ENCODE measurements at places on chromosomes 12 and 14.

DNA sequence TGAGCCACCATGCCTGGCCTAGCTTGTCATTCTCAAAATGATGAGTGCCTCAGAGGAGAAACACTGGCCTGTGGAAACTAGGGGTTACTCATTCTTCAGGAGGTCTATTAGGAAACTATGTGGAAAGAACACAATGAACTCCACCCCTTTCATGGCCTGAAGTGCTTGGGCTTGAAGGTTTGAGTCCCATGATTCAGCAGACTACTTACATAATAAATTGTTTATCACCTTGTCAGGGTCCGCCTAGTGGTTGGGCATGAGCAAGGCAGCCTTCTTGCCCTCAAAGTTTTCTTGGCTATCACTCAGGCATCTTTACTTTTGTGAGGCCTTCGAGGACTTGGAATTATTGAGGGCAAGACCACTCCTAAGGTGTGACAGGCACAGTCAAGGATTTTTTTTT lies 251.2 kb downstream of the ACSS3 start:
- no peak for DNase-seq

DNA sequence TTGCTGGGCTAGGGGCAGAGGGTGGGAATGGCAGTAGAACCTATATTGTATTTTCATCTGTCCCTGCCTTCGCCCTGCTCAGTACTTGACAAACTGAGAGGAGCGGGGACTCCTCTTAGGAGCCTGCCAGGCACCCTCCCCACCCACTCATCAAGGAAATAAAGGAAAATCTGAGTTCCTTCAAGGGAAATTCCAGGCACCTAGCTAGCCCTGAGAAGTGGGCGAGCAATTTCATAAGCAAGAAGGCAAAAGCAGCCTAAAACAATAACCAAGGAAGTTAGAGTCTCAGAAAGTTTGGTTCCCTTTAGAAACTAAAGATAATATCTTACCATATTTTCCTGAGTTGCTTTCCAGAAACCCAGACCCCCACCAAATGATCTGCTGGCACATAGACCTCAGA lies 10.6 kb upstream of the PLEKHD1 start:
- DNase-seq: no peak

- DNase-seq: no peak
Measured at GRCh38 chr12:71935594-71935993, 3.1 kb upstream of the TPH2 start.

DNA sequence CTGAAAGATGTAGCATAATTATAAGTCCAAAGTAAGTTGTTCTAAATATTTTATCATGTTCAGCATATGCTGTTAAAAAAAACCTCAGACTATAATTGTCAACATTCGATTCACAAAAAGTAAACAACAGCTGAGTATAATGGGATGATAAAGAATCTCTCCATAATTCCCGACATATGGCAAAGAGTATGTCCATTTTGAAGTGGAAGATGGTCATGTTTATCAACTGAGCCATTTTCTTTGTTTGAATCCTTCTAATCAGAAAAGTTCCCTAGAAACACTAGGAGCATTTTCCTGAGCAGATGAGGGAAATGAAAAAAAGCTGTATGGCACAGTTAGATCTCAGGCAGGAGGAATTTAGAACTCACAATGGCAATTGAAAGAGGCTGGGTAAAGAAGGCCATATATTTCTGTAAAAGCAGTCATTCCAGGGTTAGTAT lies 192.1 kb upstream of the AMIGO2 start:
- no peak for DNase-seq

- DNase-seq: no peak
Measured at GRCh38 chr12:267581-268482, 5.2 kb upstream of the SLC6A13 start.

DNA sequence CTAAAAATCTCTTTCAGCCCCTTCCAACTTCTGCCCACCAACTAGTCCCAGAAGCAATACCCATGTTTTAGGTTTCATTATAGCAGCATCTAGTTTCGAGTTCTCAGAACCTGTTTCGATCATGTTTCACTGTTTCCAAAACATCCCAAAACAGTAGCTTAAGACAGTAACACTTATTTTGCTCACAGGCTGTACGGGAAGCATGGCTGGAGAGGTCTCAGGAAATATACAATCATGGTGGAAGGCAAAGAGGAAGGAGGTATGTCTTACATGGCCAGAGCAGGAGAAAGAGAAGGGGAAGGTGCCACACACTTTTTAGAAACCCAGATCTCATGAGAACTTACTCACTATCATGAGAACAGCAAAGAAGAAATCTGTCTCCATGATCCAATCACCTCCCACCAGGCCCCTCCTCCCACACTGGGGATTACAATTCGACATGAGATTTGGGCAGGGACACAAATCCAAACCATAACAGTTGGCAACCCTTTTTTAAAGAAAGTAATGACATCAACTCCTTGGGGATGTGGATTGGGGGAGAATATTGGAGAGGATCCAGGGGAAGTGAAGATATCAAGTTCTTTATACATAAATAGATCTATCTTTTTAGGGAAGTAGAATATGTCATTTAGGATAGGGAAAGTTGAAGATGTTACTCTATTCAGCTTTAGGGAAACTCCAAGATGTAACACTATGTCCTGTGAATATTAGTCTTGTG lies 269.9 kb upstream of the PLEKHG7 start:
- no peak for DNase-seq

DNA sequence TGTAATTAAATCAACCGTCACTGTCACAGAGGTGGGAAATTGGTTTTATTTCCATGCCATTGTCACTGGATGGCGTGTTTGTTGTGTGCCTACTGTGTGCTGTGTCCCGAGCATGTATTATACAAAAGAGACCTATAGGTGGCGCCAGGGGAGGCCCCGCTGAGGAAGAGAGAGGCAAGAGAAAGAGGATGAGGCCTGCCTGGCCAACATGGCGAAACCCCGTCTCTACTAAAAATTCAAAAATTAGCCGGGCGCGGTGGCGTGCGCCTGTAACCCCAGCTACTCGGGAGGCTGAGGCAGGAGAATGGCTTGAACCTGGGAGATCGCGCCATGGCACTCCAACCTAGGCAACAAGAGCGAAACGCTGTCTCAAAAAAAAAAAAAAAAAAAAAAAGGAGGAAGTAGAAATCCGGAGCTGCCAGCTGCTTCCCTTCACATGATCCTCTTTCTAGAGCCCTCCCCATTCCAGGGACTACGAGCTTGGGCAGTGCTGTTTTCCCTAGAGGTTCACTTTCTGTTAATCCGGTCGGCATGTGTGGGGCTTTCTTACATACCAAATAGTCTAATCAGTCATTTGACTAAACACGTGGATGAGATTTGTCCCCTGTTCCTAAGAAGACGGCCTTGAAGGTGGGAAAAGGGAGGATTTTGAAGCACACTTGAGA lies 6.4 kb upstream of the CCDC175 start:
- DNase-seq: no peak

DNA sequence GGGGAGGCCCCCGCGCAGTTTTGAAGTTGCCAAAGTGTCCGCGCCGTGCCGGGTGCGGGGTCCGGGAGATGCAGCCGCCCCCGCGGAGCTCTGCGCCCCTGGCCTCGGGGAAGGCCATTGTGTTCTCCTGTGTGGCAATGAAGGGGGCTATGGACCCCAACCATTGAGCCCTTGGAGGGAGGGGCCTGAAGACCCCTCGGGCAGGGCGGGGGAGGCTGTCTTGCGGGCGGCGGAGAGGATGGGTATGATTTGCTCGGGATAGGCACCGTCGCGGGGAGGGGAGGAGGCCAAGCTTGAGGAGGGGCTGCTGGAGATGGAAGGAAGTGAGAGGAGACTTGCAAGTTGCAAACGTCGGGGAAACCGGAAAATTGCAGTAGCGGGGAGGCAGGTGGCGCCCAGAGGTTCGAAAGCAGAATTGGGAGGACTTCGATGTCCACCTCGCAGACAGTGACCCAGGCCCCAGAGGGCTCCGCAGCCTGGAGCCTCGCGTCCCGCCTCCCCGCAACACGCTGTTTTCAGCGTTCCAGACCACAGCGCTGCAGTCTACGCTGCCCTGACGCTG lies 25.4 kb downstream of the BCL11B start:
- no peak for DNase-seq

DNA sequence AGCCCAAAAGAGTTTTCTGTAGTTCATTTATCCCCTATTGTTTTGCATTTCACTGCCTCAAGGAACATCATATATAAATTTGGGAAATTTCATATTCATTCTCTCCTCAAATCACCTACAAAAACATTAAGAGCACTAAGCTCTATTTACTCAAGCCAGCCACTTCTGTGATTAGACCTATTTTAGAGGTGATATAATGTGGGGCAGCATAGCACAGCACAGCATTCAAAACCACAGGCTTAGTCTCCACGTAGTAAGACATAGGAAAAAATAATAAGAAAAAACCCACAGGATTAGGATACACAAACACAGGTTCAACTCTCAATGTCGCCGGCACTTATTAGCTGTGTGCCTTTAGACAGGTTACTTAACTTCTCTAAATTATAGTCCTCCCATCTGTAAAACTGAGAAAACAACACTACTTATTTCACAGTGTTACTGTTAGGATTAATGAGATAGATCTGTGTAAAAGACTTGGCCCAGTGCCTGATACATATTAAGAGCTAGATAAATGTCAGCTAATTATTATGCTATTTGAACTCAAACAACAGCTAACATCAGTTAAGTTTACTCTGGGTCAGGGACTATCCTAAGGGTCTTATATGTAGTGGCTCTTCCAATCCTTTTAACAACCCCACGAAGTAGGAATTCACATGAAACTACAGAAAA lies 20.3 kb downstream of the DCAF5 start:
- DNase-seq: no peak

- DNase-seq: no peak
Measured at GRCh38 chr14:45125754-45126153, 8.5 kb downstream of the FKBP3 start.

DNA sequence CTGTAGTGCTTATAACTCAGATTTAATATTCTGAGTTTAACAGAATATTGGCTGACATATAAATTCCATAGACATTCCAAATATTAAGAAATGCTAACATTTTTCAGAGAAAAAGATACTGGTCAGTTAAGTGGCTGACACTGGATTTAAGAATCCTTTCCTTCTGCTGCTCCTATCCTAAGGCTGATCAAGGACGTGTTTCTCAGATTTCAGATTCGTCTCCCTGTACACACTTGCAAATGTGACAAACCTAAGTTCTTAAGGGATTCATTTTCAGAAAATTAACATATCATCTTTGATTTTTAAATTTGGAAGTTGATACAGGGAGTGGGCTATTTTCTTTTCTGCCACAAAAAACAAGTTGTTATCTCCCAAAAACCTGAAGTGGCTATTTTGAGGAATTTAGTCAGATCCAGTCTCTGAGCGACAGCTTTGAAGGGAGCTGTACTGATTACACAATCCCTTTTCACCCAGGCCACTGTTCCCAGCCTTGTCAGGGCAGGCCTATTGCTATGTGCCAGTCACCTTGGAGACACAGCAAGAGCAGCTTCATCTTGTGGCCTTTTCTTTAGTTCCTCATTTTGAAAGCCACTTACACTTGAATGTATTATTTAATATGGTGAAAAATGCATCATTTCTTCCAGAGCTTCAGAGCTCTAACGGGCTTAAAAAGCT lies 370.6 kb downstream of the KCNH5 start:
- no peak for DNase-seq

DNA sequence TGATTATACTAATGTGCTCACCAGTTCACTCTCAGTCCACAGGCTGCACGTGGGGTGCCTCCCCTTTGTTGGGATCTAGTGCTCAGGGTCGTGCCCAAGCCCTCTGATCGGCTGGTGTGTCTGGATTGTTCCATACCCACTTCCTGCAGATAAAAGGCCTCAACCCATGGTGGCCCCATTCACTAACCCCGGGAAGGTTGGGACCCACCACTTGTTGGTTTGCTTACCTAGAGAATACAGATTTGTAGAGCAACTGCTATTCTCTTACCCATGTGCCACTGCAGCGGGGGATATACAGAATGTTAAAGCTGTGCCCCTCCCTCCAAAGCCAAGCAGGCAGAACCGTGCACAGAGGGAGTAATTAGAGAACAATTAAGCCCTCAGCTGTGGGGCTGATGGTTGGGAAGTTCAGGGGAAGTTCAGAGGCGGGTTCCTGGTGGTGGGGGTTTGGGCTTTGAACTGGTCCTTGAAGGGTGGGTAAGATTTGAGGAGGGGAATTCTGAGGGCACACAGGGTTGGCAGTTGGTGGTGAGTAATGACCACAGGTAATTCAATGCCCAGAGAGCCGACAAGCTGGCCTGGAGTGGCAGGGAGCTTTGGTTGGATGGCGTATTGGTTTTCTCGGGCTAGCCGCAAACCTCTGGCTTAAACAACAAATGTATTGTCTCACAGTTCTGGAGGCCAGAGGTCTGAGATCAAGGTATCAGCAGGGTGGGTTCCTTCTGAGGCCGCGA lies 68.8 kb downstream of the ADCK1 start:
- no peak for DNase-seq

GRCh38 chr12:12786706-12787601 lies 1.5 kb downstream of the APOLD1 start:
- peak; percentile 15 for DNase-seq

GRCh38 chr14:104986487-104987164 lies 1.0 kb downstream of the CLBA1 start:
- no peak for DNase-seq

All from GOT3 (cell line).